HFFc6 (cell line): ENCODE measurements at places on chromosomes 7 and 10. TPM values are rescaled to one million over a fixed set of nuclear protein-coding genes. Genes with fewer than 3 reads are reported as not detected.

The GLCCI1 gene
- 12.4 to 17.5 TPM (median 15.0 TPM) in 3 replicates for total RNA-seq

DNA sequence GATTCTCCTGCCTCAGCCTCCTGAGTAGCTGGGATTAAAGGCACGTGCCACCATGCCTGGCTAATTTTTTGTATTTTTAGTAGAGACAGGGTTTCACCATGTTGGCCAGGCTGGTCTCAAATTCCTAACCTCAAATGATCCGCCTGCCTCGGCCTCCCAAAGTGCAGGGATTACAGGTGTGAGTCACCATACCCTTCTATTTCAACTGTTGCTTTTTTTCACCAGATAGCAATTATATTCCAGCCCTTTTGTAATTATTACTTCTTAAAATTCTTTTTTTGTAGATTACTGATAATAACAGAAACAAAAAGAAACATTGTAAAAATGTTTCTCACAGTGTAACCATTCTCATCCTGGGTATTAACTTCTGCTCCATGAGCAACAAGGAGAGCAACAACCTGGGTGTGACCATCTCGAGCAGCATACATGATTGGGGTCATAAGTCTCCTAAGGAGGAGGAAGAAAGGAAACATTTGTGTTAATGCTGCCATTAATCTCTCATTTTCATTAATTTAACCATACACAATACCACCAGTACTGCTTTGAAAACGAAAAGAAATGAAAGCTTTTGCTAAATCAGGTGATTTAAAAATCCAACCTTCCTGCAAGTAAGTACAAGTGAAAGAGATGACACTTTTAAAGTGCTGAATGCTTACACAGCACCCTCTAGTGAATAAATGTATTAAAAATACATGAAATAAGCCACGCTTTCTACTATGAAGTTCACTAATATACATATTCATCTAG, 41.8 kb downstream of the ASZ1 start:
- no peak for DNase-seq

- no peak for DNase-seq
These were observed 238.9 kb downstream of the CAMK1D start for GRCh38 chr10:12588091-12588860.

The ADAM8 gene
- total RNA-seq: 0.95 to 2.9 TPM (median 1.4 TPM) in 3 replicates

GRCh38 chr7:148979827-148980226, 48.5 kb downstream of the PDIA4 start:
- no peak for DNase-seq

DNA sequence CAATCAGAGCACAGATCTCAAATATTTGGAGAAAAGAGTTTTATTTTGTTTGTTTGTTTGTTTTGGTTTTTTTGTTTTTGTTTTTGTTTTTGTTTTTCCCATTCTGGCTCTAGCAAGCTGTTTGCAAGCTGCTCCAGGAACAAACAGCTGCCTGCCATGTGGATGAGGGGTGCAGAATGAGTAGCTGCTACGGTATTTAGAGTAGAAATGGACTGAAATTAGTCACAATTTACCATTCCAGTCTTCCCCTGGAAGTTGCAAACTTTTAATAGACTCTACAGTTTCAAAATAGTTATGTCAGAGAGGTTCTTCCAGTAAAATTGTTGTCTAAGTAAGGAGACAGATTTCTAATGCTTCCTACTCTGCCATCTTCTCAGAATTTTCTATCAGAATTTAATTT, 27.1 kb upstream of the TAS2R16 start:
- no peak for DNase-seq

- no peak for DNase-seq
These were observed 95.7 kb downstream of the CPED1 start for GRCh38 chr7:121084256-121084655.

- no peak for DNase-seq
These were observed 368.5 kb upstream of the PCDH15 start for GRCh38 chr10:55169493-55169892.

GRCh38 chr7:4108951-4109350, 573.1 kb upstream of the FOXK1 start:
- DNase-seq: no peak

GRCh38 chr10:112803961-112804401, 146.1 kb upstream of the TCF7L2 start:
- no peak for DNase-seq

The OIT3 gene
- total RNA-seq: not detected in 3 replicates

DNA sequence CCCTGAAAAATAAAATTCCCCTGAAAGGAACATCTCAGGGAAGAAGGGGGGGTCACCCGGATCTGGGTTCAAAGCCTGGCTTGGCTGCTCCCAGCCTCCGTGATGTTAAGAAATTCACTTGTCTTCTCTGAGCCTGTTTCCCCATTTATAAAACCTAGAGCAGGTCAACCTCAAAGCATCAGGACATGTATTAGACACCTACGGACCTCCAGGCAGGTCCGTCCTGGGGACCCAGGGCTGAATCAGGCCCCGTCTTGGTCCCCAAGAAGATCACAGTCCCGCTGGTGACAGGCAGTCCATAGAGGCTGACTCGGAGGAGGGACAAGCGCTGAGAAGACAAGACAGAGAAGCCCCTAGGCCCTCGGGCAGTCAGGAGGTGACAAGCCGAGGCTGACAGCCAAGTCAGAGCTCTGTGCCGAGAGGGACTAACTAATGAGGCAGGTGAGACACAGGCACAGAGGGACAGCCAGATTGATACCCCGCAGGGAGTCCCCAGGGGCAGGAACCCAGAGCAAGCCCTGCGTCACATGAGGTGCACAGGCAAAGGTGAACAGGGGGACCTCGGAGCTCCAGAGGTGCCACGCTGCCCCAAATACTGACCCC, 2.9 kb downstream of the MYL10 start:
- no peak for DNase-seq

DNA sequence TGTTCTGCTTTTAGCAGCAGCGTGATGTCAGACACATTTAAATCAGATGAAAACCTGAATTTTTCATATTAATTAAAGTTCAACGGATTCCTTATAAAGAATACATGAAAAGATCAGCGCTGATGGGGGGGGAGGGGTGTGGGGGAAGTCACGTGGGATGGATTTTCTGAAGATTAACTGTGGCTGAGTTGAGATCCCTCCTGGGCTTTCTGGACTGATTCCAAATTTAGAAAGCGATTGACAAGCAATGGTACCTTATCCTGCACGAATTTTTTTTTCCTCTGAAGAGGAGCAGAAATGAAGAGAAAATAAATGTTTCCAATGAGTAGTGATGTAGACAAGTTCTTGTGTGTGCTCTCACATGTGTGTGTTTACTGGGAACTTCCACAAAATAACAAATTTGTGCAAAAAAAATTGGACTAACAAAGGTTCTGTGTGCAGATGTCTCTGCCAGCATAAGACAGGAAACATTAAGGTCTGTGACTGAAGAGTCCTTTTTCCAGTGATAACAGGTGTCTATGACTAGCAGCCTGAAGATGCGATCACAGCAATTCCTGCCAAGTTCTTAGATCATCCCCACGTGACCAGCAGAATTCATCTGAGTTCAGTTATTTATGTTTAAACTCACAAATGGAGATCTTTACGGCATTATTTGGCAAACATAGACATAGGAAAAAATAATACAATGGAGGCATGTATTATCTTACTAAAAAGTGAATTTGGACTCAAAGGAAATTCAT, 585.2 kb upstream of the CELF2 start:
- no peak for DNase-seq
